ENCODE measurements at places on chromosomes 3 and 15. TPM values are rescaled to one million over a fixed set of nuclear protein-coding genes. Genes with fewer than 3 reads are reported as not detected.

KIF23 gene
- 0.86 TPM for total RNA-seq

RPL29 gene
- total RNA-seq, result 392 TPM

DNA sequence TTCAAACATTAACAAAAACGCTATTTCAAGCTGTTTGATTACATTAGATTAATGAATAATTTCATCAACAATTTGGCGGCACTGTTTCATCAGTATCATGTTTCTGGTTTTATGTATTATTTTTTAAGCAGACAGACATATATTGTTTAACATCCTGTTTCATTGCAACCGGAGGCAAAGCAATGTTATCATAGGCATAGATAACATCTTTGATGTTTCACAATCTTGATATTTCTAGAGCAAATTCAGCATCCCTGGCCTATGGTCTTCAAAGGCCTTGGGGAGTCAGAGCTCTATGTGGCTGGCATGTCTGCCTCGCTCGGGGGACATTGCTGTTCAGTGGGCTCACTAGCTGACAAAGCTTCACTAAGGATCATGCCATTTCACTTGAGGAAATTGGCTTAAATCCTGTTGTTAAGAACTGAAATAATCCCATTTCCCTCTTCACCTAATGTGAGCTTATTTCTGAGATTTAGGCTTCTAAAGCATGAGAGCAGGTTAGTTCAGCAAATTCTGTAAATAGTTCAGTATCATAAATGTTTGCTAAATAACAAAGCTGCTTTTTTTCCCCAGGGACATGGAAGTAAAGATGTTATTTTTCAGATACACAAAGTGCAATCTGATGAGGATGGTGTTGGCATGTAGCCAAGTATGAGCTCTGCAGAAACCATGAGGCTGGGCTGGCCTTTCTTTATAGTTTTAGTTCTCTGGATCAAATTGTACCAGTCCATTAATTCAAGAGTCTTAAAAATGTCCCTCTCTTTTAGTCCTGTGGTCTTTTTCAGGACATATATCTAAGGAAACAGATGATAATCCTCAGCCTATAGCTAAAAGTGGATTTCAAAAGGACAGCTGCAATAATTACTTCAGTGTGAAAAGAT is 941.4 kb downstream of the PLOD2 start:
- DNase-seq, result no peak

- no peak for DNase-seq
These were observed 81.4 kb downstream of the IL1RAP start for GRCh38 chr3:190595179-190595795.

DNA sequence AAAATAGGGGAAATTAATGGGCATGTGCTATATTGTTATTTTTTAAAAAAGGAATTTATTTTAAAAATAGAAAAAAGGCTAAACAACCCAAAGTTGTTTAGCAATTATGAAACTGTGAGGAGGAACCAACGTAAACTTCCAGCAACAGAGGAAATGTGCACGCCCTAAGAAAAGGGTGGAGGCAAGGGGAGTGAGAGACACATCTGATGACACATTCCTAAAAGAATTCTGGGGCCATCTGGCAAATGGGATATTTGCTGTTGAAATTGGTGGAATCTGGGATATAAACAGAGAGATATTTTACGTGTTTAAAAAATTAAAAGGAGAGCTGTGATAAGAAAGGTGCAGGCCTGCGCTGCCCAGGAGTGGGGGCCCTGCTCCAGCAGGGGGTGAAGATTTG is 50.8 kb upstream of the MUC13 start:
- no peak for DNase-seq

- no peak for DNase-seq
These were observed 526 bp downstream of the RMDN3 start for GRCh38 chr15:40754574-40754882.

SEMA7A gene
- total RNA-seq, result 0.53 TPM

DNA sequence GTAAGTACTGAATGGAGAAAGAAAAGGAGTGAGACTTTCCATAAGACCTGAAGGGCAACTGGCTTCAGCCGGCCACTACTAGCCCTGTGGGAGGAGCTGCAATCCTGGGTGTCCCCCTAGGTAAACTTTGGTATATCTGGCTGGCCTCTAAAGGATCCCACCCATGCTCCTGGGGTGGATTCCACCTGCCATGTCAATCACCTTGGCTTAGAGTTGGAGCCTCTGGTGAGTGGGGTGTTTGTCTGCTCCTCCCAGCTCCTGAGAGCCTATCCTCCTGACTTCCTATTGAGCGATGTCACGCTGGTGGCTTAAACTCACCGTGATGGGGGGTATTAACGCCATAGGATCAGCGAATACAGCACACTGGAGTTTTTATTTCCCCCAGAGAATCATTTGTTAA is 2.6 kb downstream of the SPTBN5 start:
- no peak for DNase-seq

DNA sequence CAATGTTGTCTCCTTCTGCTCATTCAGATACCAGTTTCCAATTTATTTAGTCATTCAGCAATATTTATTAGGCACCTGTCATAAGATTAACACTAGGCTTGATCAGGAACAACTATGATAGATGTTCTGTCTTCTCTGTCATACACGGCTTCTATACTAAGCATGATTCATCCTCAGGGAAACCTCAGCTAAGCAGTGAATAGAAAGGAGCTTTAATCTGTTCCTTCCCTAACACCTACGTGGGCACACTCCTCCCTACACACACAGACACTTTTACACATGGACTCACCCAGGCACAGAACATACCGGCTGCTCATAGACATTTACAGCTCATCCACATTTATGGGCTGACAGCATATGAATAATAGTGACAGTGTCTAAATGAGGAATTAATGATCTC is 136.9 kb downstream of the LEKR1 start:
- DNase-seq, result no peak

MAGEL2 gene
- total RNA-seq, result not detected

- DNase-seq, result no peak
These were observed 22.2 kb downstream of the SLC6A1 start for GRCh38 chr3:11014752-11015151.

GRCh38 chr3:3105815-3106214 is 4.4 kb downstream of the IL5RA start:
- DNase-seq, result no peak

- no peak for DNase-seq
These were observed 80.9 kb upstream of the RPL32 start for GRCh38 chr3:12922306-12922705.

DNA sequence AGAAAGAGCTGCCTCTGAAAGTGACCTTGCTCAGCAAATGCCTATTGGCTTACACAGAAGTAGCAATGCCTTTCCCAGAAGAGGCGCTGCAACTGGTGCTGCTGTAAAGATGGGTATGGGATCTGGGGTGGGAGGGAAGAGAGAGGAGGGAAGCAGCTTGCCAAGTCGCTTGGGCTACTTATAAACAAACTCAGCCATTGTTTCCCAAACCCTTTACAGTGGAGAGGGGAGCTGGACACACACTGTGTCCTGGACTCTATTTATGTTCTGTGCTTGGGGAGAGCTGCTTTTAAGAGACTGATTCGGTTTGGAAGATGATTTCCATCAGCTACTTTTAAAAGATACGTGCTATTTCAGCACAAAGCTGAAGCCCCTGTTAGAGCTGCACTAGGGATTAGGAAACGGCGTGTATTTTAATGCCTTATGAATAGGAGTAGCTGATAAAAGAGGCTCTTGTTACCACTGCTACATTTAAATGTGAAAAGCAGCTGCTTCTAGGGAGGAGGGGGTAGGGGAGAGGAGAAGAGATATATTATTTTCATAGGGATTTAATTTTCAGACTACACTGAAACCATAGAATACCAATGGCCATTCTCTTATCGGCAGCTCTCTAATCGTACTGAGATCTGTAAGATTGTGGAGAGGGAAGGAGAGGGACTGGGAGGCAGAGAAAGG is 440.6 kb downstream of the MCTP2 start:
- no peak for DNase-seq

GOLGA8N gene
- total RNA-seq, result 8.8 TPM

- DNase-seq, result no peak
These were observed 48.8 kb upstream of the PLSCR5 start for GRCh38 chr3:146653978-146654377.

GOLGA8J gene
- total RNA-seq, result 0.10 TPM

DNA sequence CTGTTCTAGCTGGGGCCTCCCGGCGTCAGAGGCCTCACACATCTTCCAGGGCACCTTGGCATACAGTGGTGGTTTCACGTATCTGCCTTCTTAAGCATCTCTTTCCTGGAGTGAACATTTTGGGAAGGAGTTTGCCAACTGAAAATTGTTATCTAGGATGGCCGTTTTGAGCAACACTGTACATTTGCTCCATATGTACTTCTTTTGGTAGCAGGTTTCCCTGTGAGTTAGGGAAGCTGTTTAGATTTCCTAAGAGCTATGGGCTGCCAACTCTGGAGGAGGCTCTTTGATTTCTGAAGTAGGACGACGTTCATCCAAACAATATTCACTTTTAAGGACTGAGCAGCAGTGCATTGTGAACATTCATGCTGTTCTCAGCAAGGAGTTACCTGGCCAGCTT is 665.9 kb downstream of the SQOR start:
- no peak for DNase-seq

- DNase-seq, result no peak
These were observed 175.0 kb downstream of the CFAP20DC start for GRCh38 chr3:58874795-58875194.

- DNase-seq, result no peak
These were observed 258.9 kb downstream of the UACA start for GRCh38 chr15:70504299-70504951.

- no peak for DNase-seq
These were observed 41.8 kb downstream of the CRYGS start for GRCh38 chr3:186502138-186502948.

GRCh38 chr15:96261575-96262034 is 68.9 kb upstream of the NR2F2 start:
- peak; percentile 48 for DNase-seq

DNA sequence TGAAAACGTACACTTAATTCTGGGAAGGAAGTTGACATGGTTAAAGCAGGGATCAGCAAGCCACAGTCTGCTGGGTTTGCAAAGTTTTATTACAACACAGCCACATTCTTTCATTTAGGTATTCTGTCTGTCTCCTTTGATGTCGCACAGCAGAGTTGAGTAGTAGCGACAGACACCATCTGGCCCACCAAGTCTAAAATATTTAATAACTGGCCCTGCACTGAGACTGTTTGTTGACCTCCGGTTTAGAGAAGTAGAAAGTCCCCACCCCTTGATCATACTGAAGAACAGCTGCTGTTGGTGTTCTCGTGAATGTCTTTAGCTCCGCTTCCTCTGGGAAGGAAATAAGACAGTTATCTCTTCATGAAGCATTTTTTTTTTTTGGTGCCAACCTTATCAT is 66.2 kb downstream of the MCTP2 start:
- no peak for DNase-seq

- no peak for DNase-seq
These were observed 5.5 kb upstream of the ROBO1 start for GRCh38 chr3:79773291-79773690.

DNA sequence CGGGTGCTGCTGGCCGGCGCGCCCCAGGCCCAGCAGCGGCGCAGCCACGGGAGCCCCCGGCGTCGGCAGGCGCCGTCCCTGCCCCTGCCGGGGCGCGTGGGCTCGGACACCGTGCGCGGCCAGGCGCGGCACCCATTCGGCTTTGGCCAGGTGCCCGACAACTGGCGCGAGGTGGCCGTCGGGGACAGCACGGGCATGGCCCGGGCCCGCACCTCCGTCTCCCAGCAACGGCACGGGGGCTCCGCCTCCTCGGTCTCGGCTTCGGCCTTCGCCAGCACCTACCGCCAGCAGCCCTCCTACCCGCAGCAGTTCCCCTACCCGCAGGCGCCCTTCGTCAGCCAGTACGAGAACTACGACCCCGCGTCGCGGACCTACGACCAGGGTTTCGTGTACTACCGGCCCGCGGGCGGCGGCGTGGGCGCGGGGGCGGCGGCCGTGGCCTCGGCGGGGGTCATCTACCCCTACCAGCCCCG is 777 bp downstream of the LOXL1 start:
- no peak for DNase-seq

IQCF5 gene
- total RNA-seq, result not detected

GRCh38 chr15:95284492-95284891 is 1046.0 kb upstream of the NR2F2 start:
- DNase-seq, result no peak

GRCh38 chr15:90664650-90665287 is 52.4 kb upstream of the BLM start:
- no peak for DNase-seq

DNA sequence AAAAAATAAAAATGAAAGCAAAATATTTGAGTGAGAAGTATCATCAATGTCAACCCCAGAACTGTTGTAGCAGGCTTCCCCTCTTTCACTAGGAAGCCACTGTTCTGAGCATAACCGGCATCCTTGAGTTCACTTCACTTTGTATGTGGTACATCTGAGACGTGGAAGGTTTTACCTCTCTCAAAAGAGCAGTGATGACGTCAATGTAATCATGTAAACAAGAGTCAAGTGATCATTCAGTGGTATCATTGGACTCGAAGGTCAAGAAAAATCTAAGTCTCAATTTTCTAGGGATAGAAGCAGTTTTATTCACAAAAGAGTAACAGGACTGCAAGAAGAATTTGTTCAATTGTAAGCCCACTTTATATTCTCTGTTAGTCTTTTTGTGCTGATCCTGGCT is 339.8 kb upstream of the THRB start:
- DNase-seq, result no peak

GRCh38 chr3:12400616-12401194 is 83.6 kb upstream of the TSEN2 start:
- no peak for DNase-seq

DNA sequence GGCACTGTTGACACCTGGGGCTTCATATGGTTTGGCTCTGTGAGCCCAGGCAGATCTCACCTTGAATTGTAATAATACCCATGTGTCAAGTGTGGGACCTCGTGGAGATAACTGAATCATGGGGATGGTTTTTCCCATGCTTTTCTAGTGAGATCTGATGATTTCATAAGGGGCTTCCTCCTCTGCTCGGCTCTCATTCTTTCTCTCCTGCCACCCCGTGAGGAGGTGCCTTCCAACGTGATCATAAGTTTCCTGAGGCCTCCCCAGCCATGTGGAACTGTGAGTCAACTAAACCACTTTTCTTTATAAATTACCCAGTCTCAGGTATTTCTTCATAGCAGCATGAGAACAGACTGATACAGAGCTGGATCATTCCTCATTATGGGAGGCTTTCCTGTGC is 655.9 kb upstream of the ADAMTS9 start:
- no peak for DNase-seq

PAQR5 gene
- 0.50 TPM for total RNA-seq

LEKR1 gene
- total RNA-seq, result 0.58 TPM

DNA sequence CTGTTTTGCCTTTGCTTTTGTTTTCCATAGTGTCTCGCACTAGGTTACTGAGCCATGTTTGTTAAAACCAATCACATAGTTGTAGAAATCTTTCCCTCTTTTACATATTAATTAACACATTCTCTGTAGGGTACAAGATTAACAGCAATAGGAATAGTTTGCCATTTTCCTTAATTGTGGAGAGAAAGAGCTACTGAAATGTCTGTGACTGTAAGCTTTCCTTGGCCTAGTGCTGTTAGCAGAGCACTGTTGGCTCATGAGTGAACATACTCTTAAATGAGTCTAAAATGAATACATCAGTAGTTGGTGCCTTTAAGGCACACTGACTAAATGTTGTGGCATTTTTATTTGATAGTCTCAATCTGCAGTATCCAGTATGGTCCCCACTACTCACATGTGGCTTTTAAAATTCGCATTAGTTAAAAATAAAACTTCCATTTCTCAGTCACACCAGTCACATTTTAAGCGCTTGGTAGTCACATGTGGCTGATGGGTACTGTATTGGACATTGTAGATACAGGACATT is 28.2 kb downstream of the CHD2 start:
- DNase-seq, result no peak

- no peak for DNase-seq
These were observed 23.5 kb upstream of the ZNF639 start for GRCh38 chr3:179299316-179299715.
